ENCODE measurements at places on chromosomes 2 and 18. TPM values are rescaled to one million over a fixed set of nuclear protein-coding genes. Genes with fewer than 3 reads are reported as not detected.

DNA sequence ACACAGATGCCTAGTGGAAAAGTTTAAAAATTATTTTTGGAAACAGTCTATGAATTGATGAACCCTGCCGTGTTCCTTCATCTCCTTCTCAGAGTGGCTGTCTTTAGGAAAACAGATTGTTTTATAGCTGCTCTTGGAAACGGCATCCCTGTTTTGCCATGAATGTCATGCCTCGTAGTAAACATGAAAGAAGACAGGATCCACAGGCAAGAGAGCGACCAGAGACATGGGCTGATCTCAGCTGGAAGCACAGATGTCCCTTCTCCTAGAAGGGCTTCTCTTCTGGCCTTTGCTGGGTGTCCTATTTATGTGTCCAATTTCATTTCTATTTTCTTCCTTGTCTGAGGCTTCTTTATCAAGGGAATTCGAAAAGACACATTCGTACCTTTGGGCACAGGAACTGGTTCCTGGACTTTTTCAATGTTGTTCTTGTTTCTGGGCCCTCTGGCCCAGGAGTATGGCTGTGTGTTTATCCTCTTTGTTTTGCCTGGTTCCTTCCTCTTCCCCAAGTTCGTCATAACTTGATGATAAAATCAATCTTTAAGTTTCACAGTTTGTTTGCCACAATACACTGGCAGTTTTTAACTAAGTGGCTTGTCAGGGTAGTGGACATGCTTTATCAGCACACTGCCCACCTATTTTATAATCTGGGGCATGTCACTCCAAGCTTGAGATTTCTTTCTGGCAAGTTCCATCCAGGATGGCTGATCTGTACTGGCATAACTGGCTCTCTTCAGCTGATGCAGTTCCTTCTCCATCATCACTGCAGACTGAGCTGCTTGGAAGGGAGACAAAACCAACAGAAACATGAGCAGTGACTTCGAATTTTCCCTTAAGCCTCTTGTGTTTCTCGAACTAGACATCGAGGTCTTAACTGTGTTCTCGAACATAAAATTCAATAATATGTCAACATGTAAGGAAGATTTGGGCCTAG, 63.2 kb upstream of the MGAT4A start:
- DNase-seq = no peak
- H3K27me3 ChIP-seq = no peaks in the 10 kb centered on the region
- H3K4me3 ChIP-seq = no peak overlapping the region
- no peak overlapping the region for H3K27ac ChIP-seq
- H3K4me1 ChIP-seq = no peaks in the 10 kb centered on the region

DNA sequence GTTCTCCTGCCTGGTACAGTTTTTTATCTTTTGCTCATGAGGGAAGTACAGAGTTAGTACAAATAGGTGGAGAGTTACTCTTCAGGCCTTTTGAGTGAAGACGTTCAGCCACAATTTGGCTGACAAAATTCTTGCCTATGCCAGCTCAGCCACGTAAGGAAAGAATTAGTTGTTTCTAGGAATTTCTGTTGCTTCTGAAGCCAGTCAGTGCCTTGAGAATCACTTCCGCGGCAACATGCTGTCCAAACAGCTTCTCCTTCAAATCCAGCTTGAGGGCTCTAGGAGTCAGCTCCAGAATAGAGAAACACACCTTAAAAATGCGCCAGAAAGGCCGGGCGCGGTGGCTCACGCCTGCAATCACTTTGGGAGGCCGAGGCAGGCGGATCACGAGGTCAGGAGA, 27.5 kb downstream of the M1AP start:
- no peak overlapping the region for H3K27ac ChIP-seq
- H3K36me3 ChIP-seq = no peaks in the 10 kb centered on the region
- H3K27me3 ChIP-seq = no peaks in the 10 kb centered on the region
- no peak overlapping the region for H3K4me3 ChIP-seq

CYP27C1 gene
- 2.9 TPM for total RNA-seq

DNA sequence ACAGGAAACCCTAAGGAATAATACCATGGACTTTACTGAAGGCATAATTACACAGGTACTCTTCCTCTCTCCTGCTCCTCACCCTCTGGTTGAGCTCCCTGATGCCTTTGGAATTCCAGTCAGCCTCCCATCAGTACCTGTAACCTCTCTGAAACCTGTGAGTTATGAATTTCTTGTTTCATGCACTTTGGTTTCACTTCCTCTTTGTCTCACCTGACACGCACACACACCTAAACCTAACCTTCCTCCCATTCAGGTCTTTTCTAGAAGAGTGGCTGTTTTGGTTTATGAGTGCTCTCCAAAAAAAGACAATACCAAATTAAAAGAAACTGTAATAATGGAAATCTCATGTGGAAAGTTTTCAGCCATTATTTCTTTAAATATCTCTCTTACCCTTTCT, 451.3 kb upstream of the VWC2L start:
- H3K36me3 ChIP-seq = no peaks in the 10 kb centered on the region
- no peak for DNase-seq
- no peak overlapping the region for H3K4me3 ChIP-seq
- H3K27me3 ChIP-seq = no peaks in the 10 kb centered on the region
- no peak overlapping the region for H3K27ac ChIP-seq

CREG2 gene
- 1.7 TPM for total RNA-seq

GRCh38 chr2:181123798-181124231, 143.4 kb downstream of the UBE2E3 start:
- DNase-seq = no peak
- H3K27me3 ChIP-seq = no peaks in the 10 kb centered on the region
- H3K4me1 ChIP-seq = peaks cover 10% of the 10 kb centered on the region
- H3K36me3 ChIP-seq = no peaks in the 10 kb centered on the region

TYMS gene
- 86.4 TPM for total RNA-seq

DTNB gene
- total RNA-seq = 39.9 TPM

All from WTC11 (cell line).